ENCODE measurements at places on chromosomes 12 and 14. TPM values are rescaled to one million over a fixed set of nuclear protein-coding genes. Genes with fewer than 3 reads are reported as not detected.

SDSL gene
- 0.61 TPM for total RNA-seq

MYF5 gene
- total RNA-seq = not detected

TTC9 gene
- 0.18 TPM for total RNA-seq

CPNE8 gene
- total RNA-seq = 11.1 TPM

SSTR1 gene
- total RNA-seq = 1.3 TPM

PIANP gene
- not detected for total RNA-seq
